ENCODE measurements at places on chromosomes 2 and 18.

- no peak for DNase-seq
These were observed 941 bp upstream of the MPPE1 start for GRCh38 chr18:11909061-11909455.

- no peak for DNase-seq
These were observed 17.2 kb downstream of the FHOD3 start for GRCh38 chr18:36314754-36315153.

DNA sequence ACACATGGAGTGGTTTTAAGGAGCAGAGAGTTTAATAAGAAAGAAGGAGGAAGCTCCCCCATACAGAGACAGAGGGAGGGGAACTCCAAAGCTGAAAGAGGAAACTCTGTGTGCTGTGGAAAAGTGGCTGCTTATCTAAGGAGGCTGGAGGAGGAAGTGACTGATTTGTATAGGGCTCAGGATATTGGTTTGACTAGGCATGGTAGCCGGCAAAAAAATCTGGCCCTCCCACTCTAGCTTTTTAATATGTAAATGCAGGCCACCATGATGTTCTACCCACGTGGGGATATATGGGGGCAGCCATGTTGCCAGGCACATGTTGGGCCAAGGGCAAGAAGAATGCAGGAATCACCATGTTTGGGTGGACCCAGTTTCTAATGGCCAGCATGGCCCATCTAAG, 64.3 kb downstream of the HNMT start:
- DNase-seq, result no peak

- no peak for DNase-seq
These were observed 159.5 kb upstream of the EPHA4 start for GRCh38 chr2:221731432-221732145.

DNA sequence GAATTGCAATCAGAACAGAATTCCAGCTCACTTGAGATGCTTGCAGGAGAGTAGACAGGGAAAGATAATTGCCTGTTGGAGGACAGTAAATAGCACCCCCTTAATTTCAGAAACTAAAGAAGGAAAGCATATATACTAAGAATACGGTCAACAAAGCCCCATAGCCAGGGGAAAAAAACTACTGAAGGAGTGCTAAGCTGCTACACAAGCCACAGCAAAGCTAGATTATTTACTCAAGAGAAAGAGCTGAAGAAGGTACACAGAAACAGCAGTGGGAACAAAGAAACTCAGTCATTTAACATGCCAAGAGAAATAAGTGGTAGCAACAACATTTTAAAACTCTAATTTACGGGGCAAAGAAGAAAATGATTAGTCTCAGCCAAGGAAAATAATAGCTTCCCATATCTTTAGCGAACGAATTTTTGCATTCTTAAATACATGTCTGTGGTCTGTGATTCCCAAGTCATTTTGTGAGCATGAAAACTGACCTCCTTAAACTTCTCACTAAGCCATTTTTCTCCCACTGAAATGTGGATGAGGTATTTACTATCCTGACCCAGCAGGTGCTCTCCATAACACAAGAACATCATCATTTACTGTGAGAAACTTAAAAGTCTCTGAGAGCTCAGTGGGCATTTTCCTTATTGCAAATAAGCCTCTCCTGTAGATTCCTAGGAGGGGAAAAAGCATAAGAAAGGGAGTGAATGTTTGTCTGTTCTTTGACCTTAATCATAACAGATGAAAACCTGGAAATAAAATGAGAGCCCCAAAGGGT, 196.0 kb downstream of the PAX3 start:
- DNase-seq, result no peak

DNA sequence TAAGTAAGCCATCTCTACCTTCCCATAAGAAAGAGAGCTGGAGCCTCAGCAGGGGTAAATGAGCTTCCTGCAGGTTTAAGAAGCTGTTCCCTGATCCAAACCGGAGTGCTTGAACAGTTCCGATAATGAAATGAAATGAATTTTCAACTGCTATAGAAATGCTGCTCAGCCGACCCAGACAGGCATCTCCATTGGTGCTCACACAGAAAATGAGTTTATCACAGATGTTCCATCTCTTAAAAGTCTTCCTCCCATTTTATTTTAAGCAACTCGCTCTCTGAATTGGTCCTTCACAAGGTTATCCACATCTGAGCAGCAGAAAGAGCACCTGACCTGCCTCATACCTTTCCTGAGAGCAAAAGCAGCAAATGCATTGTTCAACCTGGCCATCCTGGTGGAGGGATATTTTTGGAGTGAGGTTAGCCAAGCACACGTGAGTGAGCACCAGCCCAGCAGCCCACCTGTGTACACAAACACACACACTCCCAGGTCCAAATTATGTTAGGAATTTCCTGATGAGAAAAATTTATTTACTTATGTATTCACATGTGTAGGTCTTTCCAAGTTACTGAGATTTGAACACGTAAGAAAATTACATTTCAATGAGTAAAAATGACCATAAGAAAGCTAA, 42.2 kb upstream of the CCDC68 start:
- no peak for DNase-seq

GRCh38 chr2:42793334-42794270, 1.2 kb upstream of the HAAO start:
- no peak for DNase-seq

DNA sequence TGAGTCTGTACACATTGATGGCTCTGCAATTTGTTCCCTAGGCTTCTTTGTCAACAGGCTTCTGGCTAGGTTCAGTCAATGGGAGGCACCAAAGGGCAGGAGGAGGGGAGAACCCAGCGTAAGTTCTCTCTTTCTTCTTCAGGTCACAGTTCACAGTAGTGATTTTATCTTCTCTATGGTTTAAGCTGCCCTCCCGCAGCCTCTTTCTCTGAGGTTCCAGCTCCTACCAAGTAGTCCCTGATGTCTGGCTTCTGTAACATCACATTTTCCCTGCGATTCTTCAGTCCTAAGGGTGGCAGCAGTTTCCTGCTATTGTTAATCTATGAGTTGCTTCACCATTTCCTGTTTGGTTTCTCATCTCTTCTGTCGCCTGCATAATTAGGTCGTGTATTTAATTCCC, 107.4 kb downstream of the CPO start:
- no peak for DNase-seq

- DNase-seq, result no peak
These were observed 848.8 kb upstream of the KLHL29 start for GRCh38 chr2:22536133-22536532.

DNA sequence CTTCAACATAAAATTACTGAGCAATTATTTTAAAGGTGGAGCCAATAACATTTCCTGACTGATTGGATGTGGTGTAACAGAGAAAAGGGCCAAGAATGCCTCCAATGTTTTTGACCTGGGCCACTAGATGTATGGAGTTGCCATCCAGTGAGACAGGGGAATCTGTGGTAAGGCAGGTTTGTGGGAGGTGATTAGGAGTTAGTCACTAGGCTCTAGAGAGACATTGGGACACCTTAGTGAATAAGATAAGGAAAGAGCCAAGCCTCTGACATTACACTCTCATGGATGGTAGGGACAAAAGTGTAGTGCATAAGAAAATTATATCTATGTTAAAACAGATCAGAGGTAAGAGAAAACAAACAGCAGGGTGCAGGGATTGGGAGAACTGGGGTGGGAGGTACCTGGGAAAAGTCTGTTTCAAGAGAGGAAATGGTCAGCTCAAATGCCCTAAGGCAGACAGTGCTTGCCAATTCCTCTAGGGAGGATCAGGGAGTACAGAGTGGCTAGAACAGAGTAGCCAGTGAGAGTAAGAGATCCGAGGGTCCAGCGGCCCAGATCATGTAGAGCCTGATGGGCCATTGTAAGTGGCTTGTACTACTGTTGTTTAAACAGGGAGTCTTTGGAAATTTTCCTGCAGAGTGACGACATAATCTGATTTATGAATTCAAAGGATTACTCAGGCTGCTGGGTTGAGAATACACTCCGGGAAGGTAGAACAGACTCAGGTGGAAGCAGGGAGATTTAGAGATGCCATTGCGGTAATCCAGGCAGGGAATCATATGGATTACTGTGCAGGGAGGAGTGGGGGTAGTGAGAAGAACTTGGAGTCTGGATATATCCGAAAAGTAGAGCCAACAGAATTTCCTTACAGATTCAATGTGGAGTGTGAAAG, 45.7 kb upstream of the CUL3 start:
- DNase-seq, result no peak

DNA sequence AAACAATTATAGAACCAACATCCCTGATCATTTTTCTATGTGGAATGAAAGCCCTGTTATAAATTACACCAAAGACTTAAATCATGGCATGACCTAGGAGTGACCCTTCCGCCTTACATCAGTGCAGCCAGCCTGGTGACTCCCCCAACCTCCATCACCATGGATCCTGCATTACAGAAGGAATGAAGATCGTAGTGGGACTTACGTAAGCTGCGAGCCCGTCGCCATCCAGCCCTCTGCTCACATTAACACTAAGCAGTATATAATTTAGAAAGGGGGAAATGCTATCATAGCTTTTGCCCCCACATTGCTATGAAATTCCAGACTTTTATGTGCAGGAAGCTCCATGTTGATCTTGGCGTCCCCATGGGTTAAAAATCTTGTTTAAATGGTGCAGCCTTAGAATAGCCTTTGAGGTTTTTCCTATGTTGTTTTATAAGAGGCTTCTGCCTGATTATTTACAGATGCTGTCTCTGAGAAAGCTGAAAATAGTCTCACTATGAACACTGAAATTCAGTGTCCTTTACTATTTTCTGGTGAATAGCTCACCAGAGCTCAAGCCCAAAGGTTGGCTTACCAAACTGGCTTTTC, 76.3 kb downstream of the COLEC12 start:
- no peak for DNase-seq

DNA sequence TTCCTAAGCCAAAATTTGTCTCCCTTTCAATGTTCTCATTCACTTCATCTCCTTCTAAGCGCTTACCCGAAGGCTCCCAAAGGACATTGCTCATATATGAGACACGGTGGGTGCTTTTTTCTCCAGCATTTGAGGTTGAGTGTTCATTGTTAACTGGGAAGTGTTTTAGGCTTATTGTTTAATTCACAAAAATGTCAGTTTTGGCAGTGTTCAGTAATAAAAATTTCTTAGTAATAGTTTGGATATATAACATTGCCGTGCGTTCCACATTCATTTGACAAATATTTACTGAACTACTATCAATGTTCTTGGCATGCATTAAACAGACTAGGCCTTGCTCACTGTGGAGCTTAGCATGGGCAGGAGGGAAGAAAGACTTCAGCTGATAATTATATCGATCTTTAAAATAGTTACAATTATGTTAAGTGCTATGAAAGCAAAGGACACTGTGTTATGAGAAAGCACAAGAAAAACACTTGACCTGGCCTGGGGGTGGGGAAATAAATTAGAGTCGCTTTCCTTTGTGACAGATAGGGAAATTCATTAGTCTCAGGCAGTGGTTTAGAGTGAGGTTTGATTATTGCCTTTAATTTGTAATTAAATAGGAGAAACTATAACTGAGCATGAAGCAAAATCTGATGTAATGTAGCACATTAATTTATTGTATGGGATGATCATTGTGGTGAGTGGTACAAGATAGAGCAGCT, 82.2 kb upstream of the DOCK10 start:
- no peak for DNase-seq

DNA sequence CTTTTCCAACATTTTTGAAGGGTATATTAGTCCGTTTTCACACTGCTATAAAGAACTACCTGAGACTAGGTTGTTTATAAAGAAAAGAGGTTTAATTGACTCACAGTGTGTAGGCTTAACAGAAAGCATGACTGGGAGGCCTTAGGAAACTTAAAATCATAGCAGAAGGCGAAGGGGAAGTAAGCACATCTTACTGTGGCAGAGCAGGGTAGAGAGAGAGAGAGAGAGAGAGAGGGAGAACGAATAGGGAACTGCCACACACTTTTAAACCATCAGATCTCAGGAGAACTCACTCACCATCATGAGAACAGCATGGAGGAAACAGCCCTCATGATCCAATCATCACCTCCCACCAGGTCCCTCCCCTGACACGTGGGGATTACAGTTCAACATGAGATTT, 420.3 kb downstream of the SOCS6 start:
- DNase-seq, result no peak

GRCh38 chr2:233152541-233152940, 92.4 kb downstream of the INPP5D start:
- no peak for DNase-seq

DNA sequence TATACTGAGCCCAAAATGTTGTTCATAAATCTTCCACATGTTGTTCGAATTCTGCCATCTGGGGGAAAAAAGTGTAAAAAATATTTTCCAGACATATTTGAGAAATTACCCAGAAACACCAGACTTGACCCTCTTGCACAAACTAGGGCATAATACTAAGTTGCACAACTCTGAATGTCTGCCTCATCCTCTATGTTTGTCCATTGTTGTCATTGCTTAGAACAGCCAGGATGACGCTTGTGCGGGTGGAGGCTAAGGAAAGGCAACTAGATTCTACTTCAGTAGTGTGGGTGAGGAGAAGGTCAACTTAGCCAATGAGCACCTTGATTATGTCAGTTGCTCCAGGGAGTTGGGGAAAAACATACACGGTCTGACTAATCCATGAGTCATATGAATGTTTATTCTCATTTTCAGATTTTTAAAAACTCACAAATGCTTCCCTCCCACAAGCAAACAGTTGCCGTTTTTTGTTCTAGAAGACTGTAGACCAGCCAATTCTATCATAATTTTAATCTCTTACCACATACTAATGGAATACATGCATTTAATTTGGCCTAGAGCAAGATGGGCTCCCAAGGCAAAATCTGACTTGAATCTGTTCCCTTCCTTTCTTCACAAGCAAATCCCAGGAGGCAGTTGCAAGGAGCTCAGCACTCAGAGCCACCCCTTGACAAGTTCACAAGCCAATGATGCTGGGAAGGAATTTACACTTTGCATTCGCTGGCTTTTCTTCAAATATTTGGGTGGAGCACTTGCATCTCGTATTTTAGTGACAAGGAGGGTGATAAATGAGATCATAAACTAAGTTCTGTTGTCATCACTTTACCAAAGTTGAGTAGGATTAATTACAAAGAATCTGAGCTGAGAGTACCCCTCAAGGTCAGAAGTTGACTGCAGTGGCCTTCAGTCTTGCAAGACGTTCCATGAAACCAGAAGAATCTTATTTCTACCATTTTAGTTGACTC, 163.2 kb upstream of the TWIST2 start:
- DNase-seq, result no peak

- DNase-seq, result no peak
These were observed 557.4 kb upstream of the RAB6C start for GRCh38 chr2:129422028-129422427.

DNA sequence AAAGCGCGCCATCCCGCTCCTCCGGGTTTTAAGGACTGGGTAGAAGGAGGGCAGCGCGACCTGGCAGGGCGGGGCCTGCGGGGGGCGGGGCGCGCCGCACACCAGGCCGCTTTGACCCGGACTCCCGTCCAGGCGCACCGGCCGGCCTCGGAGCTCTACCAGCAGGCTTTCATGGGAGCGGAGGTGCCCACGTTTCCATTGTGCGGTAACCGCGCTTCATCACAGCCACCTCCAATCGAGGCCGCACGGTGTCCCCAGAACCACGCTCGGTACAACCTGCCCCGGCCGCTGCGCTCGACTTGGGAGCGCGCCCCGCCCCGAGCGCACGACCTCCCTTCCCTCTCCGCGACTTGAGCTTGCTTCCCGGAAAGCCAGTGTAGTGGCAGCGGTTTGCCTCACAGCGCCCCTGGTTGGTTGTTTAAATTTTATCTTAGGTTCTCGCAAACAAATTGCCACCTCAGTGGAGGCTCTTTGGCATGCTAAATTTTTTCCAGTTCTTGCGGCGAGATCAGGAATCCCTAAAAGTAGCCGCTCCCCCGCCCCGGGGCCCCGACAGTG, 280 bp upstream of the CYP1B1 start:
- DNase-seq, result peak; percentile 73

GRCh38 chr2:71905205-71905604, 242.5 kb downstream of the CYP26B1 start:
- DNase-seq, result no peak
